Parietal lobe (tissue), 2 donors: ENCODE measurements at places on chromosomes 7 and 10. TPM values are rescaled to one million over a fixed set of nuclear protein-coding genes. Genes with fewer than 3 reads are reported as not detected.

Gene GPR15LG
- not detected for total RNA-seq

Gene VPS37D
- total RNA-seq: 19.4 TPM

Gene OR9A4
- not detected for total RNA-seq

Gene SLC18A3
- total RNA-seq: not detected

Gene FAM24A
- total RNA-seq: not detected

Gene OR9A2
- 5.6 TPM for total RNA-seq

Gene GJD4
- total RNA-seq: not detected

Gene GFRA1
- total RNA-seq: 6.3 TPM

Gene FEZF1
- not detected for total RNA-seq

Gene SOSTDC1
- total RNA-seq: 13.1 TPM

Gene SPDYE5
- total RNA-seq: not detected

Gene HHEX
- 0.63 TPM for total RNA-seq
